ENCODE measurements at places on chromosomes 16 and 17.

- peak; percentile 64 for DNase-seq
- no peak overlapping the region for H3K4me3 ChIP-seq
- H3K4me1 ChIP-seq: peaks cover 23% of the 10 kb centered on the region
- no peaks in the 10 kb centered on the region for H3K36me3 ChIP-seq
- H3K27me3 ChIP-seq: peaks cover 3% of the 10 kb centered on the region
- no peak overlapping the region for H3K27ac ChIP-seq
Observed at GRCh38 chr16:79653373-79653891, 52.9 kb upstream of the MAF start.

DNA sequence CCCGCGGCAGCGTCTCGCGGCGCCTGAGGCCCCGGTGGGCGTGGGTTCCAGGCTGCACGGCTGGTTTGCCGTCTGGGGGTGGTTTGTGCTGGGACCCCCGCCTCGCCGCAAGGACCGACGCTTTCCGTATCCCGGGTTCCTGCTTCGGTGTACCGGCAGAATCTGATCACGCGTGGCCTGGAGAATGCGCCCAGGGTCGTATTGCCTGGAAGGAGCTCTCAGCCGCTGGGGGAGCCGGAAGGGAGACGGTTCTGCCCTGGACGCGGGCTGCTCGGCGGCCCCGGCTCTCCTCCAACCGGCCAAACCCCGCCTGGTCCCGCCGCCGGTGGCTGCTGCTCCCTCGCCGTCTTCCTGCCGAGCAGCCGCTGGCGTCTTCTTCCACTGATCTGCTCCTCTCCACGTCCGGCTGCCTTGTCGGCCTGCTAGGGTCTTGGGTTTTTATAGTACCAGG lies 39.8 kb downstream of the ZNF778 start:
- DNase-seq: no peak
- H3K4me3 ChIP-seq: peak overlapping the region; percentile 9
- peaks cover 5% of the 10 kb centered on the region for H3K36me3 ChIP-seq
- peaks cover 7% of the 10 kb centered on the region for H3K4me1 ChIP-seq
- H3K27ac ChIP-seq: no peak overlapping the region
- H3K27me3 ChIP-seq: peaks cover 18% of the 10 kb centered on the region

DNA sequence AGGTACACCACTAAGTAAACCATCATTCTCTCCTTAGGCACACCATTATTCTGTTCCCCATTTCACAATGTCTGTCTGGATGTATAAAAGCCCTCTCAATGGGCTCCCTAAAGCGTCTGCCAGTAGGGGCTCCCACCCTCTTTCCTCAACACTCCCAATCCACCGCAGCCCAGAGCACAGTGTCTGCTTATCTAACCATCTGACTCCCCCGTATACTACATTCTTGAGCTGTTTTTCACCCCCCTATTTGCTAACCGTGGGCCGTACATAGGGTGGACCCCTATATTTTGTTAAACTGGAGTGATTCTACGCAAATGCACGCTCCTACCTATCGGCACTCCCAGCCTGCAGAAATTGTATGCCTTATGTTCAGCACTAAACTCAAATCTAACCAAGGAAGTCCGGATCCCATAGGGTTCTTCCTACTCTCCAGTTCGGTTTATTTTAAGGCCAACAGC lies 685 bp upstream of the PSMD3 start:
- H3K36me3 ChIP-seq: peaks cover 6% of the 10 kb centered on the region
- peak overlapping the region; percentile 79 for H3K4me3 ChIP-seq
- peak overlapping the region; percentile 92 for H3K27ac ChIP-seq
- H3K27me3 ChIP-seq: peaks cover 7% of the 10 kb centered on the region
- peaks cover 35% of the 10 kb centered on the region for H3K4me1 ChIP-seq

DNA sequence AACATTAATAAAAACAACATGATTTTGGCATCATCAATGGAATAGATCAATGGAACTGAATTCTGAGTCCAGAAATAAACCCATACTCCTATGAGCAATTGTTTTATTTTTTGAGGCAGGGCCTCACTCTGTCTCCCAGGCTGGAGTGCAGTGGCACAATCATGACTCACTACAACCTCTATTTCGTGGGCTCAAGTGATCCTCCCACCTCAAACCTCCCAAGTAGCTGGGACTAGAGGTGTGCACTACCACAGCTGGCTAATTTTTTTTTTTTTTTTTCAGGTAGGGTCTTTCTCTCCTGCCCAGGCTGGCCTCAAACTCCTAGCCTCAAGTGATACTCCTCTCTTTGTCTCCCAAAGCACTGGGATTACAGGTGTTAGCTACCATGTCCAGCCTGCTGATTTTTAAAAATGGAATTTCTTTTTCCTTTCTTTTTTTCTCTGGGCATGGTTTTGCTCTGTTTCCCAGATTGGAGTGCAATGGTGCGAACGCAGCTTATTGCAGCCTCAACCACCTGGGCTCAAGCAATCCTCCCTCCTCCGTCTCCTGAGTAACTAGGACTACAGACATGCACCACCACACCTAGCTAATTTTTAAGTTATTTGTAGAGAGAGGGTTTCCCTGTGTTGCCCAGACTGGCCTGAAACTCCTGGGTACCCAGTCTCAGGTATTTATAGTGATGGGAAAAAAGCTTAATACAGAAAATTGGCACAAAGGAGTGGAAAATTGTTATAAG lies 7.3 kb upstream of the PRDM7 start:
- peaks cover 4% of the 10 kb centered on the region for H3K4me1 ChIP-seq
- H3K4me3 ChIP-seq: no peak overlapping the region
- no peaks in the 10 kb centered on the region for H3K36me3 ChIP-seq

DNA sequence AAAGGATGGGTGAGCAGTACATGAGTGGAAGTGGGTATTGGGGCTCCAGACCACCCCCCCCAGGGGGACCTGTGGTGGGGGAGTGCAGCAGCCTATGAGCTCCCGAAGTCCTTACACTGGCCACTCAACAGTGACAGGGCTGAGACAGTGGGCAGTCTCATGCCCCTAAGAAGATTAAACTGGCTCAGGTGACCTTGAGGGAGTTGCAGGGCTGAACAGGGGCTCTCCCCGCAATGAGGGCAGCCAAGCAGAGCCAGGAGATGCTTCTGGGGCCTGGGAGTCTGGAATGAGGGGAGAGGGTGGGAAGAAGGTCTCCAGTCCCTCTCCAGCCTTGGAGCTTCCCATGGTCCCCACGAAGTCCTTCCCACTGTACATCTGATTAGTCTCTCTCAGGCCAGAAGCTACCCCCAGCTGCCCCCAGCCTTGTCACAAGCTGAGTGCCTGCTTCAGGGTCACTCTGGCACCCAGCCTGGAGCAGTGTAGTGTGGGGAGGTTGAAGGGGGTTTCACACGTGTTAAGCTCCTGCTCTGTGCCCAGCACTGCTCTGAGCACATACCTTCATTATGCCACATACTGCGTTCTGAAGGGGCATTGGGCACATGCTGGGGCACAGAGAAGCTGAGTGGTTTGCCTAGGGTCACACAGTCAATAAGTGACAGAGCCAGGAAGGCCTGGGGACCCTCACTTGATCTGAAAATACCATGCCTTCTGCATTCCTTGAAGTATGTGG lies 1.0 kb upstream of the CDH16 start:
- H3K27me3 ChIP-seq: peaks cover 74% of the 10 kb centered on the region
- no peaks in the 10 kb centered on the region for H3K36me3 ChIP-seq
- H3K27ac ChIP-seq: no peak overlapping the region
- H3K4me1 ChIP-seq: peaks cover 8% of the 10 kb centered on the region
- DNase-seq: no peak

GRCh38 chr17:19555746-19556145 lies 22.1 kb downstream of the SLC47A1 start:
- no peaks in the 10 kb centered on the region for H3K36me3 ChIP-seq
- peaks cover 2% of the 10 kb centered on the region for H3K27me3 ChIP-seq
- H3K4me3 ChIP-seq: no peak overlapping the region
- H3K4me1 ChIP-seq: peaks cover 3% of the 10 kb centered on the region
- no peak for DNase-seq

GRCh38 chr17:7250695-7251627 lies 573 bp downstream of the CTDNEP1 start:
- H3K4me1 ChIP-seq: peaks cover 31% of the 10 kb centered on the region
- peak overlapping the region; percentile 97 for H3K4me3 ChIP-seq
- peak overlapping the region; percentile 94 for H3K27ac ChIP-seq
- peaks cover 14% of the 10 kb centered on the region for H3K36me3 ChIP-seq

DNA sequence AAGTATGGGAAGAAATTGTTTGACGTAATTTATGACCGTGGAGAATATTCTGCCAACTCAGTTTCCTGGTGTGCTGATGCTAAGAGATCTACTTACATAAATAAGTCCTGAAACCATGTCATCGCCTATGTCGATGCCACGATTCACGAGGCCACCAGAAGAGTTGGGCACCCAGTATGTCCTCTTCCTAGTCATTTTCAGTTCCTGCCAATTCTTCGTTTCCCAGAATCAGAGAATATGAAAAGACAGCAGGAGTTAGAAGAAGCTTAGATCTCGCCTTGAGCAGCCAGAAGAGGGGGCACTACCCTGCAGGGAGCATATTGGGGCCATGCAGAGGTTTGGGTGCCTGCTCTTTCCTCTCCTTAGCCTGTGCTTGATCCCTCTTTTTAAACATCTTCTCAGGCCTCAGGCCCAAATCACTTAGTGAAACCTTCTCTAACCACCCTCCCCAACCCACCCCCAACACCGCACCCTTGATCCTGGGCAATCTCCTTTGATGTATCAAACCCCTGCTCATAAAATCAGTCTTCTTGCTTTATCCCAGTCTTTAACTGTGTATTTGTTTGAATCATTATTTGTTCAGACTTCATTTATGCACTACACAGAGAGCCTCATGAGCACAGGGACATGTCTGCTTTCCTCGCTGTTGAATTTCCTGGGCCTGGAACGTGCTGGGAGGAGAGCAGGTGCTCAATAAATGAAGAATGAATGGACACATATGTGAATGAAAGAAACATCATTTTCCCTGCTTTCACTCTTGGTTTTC lies 12.2 kb upstream of the LONP2 start:
- DNase-seq: no peak
- H3K36me3 ChIP-seq: no peaks in the 10 kb centered on the region
- H3K4me3 ChIP-seq: no peak overlapping the region
- peaks cover 1% of the 10 kb centered on the region for H3K27me3 ChIP-seq

- no peak overlapping the region for H3K4me3 ChIP-seq
- peaks cover 17% of the 10 kb centered on the region for H3K36me3 ChIP-seq
- no peaks in the 10 kb centered on the region for H3K27me3 ChIP-seq
- peaks cover 12% of the 10 kb centered on the region for H3K4me1 ChIP-seq
- peak overlapping the region; percentile 47 for H3K27ac ChIP-seq
Observed at GRCh38 chr16:47664653-47665325, 203.7 kb downstream of the PHKB start.

- peak overlapping the region; percentile 75 for H3K27ac ChIP-seq
- H3K4me1 ChIP-seq: peaks cover 28% of the 10 kb centered on the region
Observed at GRCh38 chr16:24853169-24853824, 7.5 kb downstream of the SLC5A11 start.

GRCh38 chr17:63293323-63294075 lies 152.6 kb downstream of the CYB561 start:
- H3K4me1 ChIP-seq: peaks cover 28% of the 10 kb centered on the region
- no peak overlapping the region for H3K4me3 ChIP-seq
- no peak for DNase-seq
- peaks cover 34% of the 10 kb centered on the region for H3K36me3 ChIP-seq
- H3K27ac ChIP-seq: peak overlapping the region; percentile 4
- H3K27me3 ChIP-seq: no peaks in the 10 kb centered on the region

- H3K27ac ChIP-seq: no peak overlapping the region
- no peak for DNase-seq
- H3K36me3 ChIP-seq: no peaks in the 10 kb centered on the region
- H3K27me3 ChIP-seq: no peaks in the 10 kb centered on the region
- peaks cover 18% of the 10 kb centered on the region for H3K4me1 ChIP-seq
Observed at GRCh38 chr17:57135789-57136291, 50.8 kb downstream of the AKAP1 start.

GRCh38 chr16:25613931-25614330 lies 77.8 kb upstream of the HS3ST4 start:
- peaks cover 7% of the 10 kb centered on the region for H3K27me3 ChIP-seq
- no peaks in the 10 kb centered on the region for H3K4me1 ChIP-seq
- H3K27ac ChIP-seq: no peak overlapping the region
- no peak overlapping the region for H3K4me3 ChIP-seq
- no peak for DNase-seq

- H3K4me3 ChIP-seq: no peak overlapping the region
- H3K27me3 ChIP-seq: peaks cover 28% of the 10 kb centered on the region
- DNase-seq: no peak
- H3K4me1 ChIP-seq: peaks cover 1% of the 10 kb centered on the region
Observed at GRCh38 chr17:79276821-79277220, 202.2 kb downstream of the ENGASE start.

DNA sequence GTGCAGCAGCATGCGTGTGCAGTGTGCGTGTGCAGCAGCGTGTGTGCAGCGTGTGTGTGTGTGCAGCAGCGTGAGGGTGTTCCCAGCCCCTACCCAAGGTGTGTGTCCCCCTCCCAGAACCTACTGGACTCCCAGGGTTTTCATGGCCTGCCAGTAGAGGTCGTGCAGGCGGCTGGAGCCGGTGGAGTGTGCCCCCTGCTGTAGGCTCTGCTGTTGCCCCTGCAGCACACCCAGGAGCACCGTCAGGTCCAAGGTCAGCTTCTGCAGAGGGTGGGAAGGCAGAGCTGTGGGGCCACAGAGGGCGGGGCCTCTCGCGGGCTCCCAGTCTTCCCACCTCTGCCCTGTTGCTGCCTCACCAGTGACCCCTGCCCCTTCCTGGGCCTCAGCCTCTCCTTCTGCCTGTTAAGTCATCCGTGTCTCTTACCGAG lies 14.9 kb downstream of the MYBBP1A start:
- no peak overlapping the region for H3K27ac ChIP-seq
- no peak for DNase-seq
- H3K4me3 ChIP-seq: no peak overlapping the region
- no peaks in the 10 kb centered on the region for H3K4me1 ChIP-seq
